ENCODE measurements at places on chromosomes 3 and 15.

GRCh38 chr3:47355010-47355409 lies 25.8 kb upstream of the PTPN23 start:
- no peak for DNase-seq

- DNase-seq: peak; percentile 87
Measured at GRCh38 chr3:56467108-56467507, 1.2 kb downstream of the ERC2 start.

- DNase-seq: no peak
Measured at GRCh38 chr15:40226736-40227135, 12.1 kb upstream of the PAK6 start.

DNA sequence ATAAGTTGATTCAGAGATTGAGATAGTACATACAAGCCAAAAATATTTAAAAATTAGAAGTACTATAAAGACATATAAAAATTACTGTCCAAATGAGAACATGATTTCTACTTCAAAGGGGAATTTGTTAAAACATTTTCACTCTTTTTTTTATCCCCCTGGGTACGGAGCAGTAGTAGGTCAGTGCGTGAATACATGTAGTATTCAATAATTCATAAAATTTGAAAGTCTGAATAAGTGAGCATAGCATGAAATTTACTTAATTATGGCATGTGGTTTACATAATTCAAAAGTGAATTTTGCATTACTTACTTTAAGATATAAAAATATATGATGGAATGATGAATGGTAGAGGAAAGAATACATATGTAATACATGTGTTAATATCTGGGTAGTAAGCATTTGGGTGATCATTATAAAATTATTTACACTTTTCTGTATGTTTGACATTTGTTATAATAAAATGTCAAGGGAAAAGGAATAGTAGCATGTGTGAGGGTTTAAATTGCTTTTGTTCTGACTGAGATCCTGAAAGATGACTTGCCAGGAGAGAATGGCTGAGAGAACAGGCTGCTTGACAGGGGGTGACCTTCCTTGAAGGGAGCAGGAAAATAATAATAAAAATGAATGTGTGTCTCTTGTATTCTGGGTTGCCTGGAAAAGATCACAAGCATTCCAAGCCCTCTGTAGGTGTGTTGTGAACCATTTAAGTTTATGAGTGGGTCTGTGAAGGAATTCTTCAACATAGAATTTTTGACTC lies 1178.8 kb downstream of the ZPLD1 start:
- no peak for DNase-seq

GRCh38 chr3:55951388-55951787 lies 464.3 kb upstream of the WNT5A start:
- DNase-seq: no peak

- no peak for DNase-seq
Measured at GRCh38 chr3:2513986-2514385, 415.3 kb downstream of the CNTN4 start.

DNA sequence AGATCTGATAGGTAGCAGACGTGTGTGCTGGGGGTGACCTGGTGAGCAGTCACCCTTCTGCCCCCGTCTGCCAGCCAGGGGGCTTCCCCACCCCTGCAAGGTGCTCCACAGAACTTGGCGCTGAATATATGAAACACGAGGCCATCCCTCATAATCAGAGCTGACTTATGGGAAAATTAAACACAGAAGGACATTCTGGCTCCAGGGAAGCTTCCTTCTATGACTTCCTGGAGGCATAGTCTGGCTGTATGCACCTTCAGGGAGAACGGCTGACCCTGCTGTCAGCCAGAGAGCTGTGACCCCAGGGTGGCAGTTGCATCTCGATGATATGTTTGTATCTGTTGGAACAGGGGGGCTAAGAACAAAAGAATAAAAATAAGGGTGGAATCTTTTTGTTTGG lies 26.6 kb upstream of the MRPS22 start:
- DNase-seq: no peak

- DNase-seq: no peak
Measured at GRCh38 chr3:197174927-197175326, 123.5 kb downstream of the DLG1 start.

- no peak for DNase-seq
Measured at GRCh38 chr3:108441518-108441917, 68.9 kb downstream of the MYH15 start.

GRCh38 chr3:176946202-176946601 lies 251.1 kb downstream of the TBL1XR1 start:
- no peak for DNase-seq

- no peak for DNase-seq
Measured at GRCh38 chr15:64862408-64862807, 20.7 kb downstream of the PLEKHO2 start.

DNA sequence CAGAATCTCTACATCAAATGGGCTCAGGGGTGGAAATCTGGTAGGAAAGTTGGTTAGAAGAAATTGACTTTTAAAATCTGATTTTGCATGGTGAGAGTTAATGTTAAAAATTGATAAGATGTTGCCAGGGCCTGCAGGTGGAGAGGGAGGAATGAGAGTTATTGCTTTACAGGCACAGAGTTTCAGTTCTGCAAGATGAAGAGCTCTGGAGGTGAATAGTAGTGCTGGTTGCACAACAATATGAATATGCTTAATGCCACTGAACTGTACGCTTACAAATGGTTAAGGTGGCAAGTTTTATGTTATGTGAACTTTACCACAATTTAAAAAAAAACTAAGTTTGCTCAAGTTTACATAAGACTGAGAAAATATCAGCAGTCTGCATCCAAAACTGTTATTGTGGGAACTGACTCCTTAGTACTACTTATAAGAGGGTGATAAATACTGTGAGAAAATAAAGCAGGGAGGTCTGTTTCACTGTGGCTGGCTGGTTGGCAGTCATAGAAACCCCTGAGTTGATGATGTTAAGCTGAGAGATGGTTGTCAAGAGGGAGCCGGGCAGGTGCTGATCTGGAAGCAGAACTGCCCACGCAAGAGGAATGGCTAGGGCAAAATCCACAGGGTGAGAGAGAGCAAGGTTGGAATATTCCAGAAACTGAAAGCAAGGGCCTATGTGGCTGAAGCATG lies 144.9 kb downstream of the EDEM1 start:
- no peak for DNase-seq

DNA sequence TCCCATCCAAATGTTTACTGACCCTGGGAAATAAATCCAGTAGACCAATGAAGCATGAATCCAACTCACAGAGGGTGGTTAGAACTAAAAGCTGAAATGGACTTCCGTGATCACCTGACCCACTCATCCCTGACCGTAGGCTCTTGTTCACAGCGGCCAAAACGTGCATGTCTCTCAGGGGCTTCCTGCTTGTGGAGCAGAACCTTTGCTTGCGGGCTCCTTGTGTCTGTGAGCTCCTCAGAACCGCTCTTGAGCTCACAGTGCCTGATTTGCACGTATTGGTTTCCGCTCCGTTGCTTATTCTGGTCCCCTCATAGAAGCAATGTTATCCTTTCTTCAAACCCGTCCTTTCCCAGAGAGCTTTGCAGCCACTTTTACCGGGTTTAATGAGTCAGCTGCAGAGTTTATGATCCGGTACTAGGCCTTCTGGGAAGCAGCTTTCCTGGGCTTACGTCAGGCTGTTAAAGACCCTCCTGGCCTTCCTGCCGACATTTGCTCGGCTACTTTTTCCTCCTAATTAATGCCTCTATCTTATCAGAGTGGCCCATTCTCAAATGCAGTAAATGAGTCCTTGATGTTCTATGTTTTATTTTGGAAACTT lies 35.4 kb downstream of the LIPC start:
- peak; percentile 79 for DNase-seq

DNA sequence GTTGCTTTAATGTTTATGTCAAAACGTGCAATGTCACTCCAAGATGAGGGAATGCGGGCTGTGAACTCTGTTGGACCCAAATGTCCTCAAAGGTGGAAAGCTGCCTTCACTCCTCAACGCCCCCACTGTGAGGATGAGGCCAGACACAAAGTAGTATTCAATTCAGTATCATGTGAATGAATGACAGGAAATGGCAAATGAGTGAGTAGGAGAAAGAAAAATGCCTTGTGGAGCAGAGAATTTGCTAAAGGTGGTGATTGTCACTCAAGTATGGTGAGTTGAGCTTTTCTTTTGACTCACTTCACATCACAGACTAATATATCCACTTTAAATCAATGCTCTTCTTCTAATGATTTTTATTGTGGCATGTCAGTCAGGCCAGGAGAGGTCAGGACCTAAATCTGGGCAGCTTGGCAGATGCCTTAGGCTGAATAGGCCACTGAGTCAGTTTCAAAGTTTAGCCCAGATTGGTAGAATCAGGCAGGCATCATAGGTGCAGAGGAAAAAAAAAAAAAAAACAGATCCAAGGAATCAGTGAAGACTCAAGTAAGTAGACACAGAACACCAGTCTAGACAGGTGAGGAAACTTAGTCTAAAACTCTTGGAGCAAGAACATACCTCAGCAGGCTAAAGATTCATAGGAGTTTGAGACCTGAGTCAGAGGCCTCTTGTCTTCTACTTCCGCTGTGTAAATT lies 71.0 kb upstream of the ZBED2 start:
- DNase-seq: no peak

- peak; percentile 47 for DNase-seq
Measured at GRCh38 chr15:29569533-29570092, 252.7 kb downstream of the TJP1 start.

DNA sequence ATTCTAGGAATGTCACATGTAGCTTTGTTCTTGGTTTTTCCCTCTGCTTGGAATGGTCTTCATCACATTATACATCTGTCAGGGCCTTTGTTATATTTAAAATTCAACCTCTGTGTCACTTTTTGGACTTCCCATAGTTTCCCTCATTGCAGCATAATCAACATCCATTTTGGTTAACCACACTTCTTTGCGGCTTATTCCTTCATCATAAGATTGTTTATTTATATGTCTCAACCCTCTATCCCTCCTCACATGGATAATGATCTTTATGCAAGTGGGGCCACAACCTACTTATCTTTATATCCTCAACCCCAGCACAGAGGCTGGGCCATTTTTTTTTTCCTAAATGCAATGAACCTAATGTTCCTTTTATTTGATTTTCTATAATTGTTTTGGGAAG lies 260.0 kb upstream of the THBS1 start:
- DNase-seq: no peak

- DNase-seq: no peak
Measured at GRCh38 chr3:121817753-121818152, 17.1 kb downstream of the IQCB1 start.

- DNase-seq: no peak
Measured at GRCh38 chr3:76879959-76880358, 159.9 kb upstream of the ROBO2 start.

GRCh38 chr3:130748981-130749380 lies 2.4 kb upstream of the PIK3R4 start:
- no peak for DNase-seq

DNA sequence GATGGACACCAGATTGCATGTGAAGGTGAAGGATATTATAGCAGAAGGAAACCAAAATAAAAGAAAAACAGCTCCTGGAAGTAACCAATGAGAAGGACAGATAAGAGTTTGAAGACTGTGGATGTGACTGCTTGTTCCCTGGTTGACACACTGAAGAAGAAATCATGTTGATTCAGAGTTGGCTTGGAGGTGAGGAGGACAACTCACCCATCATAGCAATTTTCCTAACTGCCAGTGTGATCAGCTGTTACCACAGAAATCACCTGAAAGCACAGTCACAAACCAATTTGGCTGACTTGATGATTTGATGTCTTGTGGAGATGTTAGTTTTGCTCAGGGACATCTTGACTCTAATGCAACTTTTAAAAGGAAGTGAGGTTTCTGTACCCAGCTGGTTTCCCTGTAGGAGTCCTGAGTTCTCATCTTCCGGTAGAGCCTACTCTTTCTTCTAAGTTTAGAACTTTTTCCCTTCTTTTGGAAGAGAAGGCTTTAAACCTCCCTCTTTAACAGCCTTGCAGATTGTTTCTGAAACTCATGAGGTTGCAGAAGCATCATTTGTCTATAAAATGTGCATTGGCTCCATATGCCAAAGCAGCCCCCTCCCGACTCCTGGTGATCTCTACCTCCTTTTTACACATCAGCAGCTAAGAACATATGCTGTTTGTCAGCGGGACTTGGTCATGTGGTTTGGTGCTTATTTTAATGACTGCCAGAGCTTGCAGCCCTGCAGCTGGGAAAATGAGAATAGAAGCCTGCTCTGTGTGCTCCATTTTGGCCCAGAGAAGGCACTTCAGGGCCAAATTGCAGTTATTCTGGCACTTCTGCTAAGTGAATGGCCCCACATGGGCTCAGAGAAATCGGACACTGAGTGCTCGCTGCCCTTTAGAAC lies 10.3 kb downstream of the ATG7 start:
- DNase-seq: no peak

- no peak for DNase-seq
Measured at GRCh38 chr15:32889214-32889613, 171.4 kb downstream of the GREM1 start.

GRCh38 chr3:64157150-64158035 lies 67.9 kb downstream of the PRICKLE2 start:
- peak; percentile 3 for DNase-seq
